Fibroblast of pulmonary artery (primary cell): ENCODE measurements at places on chromosomes 1 and 21.

DNA sequence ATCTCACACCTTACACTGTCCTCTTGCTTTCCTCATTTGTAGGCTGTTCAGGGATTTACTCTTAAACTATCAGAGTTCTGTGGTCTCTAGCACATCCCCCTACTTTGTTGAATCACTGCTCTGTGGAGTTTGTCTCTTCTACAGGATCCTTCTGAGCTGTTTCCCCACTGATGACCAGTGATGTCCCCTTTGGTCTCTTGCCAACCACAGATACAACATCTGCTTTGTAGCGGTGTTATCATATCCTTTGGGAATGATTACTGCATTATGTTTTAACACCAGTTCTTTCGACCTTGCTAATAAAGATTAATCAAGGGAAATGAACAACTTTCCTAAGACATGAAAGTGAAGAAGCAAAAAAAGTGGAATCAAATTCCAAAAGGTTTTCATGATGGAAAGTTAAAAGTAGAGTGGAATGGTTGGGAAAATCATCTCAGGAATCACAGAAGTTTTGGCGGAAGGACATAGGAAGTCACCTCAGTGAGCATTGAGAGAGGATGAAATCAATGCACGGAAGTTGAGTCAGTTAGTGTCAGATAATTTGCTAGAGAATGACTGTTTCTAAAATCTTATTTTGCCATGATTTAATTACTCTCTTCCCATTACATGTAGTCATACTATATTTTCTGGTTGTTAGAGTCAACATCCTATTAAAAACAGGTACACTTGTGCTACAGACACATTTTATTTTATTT is 11.2 kb downstream of the OR10K2 start:
- no peak for DNase-seq

DNA sequence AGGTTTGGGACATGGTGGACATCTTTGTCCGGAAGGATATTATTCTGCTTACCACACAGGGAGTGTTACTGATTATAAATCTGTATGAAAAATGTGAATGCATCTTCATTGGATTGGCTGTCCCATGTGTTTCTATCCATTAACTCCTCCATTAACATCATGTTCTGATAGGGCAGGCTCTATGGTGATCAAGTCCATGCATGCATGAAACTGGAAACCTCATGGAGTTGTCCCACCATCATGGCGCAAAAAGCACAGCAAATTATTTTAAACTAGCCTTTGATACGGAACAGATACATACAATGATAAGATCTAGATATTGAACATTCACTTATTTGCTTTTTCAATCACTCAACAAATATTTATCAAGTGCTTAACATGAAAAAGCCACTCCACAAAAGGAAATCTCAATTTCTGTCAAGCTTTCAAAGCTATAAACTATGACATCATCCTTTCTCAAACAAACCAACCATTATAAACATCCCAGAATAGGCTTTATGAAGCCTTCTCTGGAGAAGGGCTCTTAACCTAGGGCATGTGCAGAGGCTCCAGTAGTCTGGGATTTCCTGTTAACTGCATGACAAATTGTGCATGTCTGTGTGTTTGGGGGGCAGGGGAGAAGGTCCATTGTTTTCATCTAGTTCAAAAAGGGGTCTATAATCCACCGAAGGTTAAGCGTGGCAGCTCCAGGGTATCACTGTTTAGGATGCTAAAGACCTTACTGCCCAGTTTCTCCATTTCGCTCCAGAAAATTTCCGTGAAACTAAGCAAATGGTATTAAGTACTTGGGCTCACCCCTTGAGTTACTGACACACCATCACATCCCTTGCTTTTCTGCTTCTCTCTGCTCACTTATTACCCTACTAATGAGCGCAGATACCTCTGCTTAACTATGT is 46.1 kb downstream of the ADAMTS1 start:
- no peak for DNase-seq

GRCh38 chr1:177800400-177801088 is 169.3 kb downstream of the SEC16B start:
- no peak for DNase-seq

DNA sequence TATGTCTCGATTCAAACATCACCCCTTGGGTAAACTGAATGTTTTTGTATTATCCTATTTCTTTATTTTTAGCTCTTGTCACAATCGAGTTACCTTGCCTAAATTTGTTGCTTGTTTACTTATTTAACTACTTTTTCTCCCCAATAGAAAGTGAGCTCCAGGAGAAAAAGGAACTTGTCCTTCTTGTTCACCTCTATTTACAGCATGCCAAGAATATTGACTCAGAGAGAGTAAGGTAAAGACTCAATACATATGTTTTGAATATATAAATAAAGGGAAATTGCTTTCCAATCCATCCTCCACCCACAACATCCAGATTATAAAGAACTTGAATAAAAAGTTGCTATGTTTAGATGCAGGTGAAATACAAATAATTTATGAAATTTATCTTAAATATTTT is 107.3 kb upstream of the PDC start:
- no peak for DNase-seq

- DNase-seq, result no peak
Observed at GRCh38 chr21:34540206-34540605, 28.2 kb upstream of the KCNE1 start.

- DNase-seq, result no peak
Observed at GRCh38 chr1:7749126-7749525, 22.0 kb upstream of the VAMP3 start.

DNA sequence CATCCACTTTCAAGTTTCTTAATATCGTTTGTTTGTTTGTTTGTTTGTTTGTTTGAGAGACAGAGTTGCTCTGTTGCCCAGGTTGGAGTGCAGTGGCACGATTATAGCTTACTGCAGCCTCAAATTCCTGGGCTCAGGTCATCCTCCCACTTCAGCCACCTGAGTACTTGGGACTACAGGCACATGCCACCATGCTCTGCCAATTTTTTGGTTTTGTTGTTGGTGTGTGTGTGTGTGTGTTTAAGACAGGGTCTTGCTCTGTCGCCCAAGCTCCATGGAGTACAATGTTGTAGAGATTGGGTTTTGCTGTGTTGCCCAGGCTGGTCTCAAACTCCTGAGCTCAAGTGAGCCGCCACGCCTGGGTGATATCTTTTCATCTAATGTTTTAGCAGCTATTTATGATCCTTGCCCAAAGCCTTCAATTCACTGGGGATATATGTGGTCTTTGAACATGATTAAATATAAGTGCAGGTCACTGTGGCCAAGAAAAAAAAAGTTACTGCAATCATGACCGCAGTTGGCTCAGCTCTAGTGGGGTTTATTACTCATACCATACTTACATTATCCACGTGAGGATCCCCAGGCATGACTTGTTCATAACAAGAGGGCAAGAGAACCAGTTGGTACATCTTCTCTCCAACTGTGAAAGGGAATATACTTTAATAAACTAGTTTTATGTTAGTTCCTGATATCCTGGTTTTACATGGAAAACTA is 8.0 kb downstream of the RRP1B start:
- DNase-seq, result peak; percentile 61

DNA sequence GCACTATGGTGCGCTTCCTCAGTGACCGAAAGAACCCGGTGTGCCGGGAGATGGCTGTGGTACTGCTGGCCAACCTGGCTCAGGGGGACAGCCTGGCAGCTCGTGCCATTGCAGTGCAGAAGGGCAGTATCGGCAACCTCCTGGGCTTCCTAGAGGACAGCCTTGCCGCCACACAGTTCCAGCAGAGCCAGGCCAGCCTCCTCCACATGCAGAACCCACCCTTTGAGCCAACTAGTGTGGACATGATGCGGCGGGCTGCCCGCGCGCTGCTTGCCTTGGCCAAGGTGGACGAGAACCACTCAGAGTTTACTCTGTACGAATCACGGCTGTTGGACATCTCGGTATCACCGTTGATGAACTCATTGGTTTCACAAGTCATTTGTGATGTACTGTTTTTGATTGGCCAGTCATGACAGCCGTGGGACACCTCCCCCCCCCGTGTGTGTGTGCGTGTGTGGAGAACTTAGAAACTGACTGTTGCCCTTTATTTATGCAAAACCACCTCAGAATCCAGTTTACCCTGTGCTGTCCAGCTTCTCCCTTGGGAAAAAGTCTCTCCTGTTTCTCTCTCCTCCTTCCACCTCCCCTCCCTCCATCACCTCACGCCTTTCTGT is 7.3 kb upstream of the PIGV start:
- DNase-seq, result no peak

GRCh38 chr1:30447701-30448100 is 275.7 kb downstream of the MATN1 start:
- DNase-seq, result no peak

DNA sequence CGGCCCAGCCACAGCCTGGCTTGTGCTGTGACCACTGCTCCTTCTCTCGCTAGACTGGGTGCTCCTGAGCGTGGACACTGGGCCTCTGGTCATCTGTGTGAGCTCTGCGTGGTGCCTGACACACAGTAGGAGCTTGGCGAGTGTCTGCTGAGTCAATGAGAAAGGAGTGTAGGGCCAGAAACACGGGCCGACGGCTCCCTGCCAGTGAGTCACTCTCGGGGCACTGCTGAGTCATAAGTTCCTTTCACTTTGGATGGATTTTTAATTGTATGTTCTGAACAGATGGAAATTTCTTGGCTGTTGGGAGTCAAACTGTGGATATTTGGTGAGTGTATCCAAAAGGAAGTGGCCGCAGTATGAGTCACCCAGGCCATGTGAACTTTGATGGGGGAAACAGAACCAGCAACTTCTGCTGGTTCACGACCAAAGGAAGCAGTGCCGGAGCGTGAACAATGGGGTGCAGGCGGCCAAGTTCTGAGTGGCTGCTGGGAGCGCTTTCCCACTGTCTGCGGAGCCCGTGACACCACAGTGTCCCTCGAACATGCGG is 41.0 kb upstream of the COL18A1 start:
- peak; percentile 99 for DNase-seq

- DNase-seq, result no peak
Observed at GRCh38 chr1:117335376-117336086, 31.7 kb upstream of the MAN1A2 start.

DNA sequence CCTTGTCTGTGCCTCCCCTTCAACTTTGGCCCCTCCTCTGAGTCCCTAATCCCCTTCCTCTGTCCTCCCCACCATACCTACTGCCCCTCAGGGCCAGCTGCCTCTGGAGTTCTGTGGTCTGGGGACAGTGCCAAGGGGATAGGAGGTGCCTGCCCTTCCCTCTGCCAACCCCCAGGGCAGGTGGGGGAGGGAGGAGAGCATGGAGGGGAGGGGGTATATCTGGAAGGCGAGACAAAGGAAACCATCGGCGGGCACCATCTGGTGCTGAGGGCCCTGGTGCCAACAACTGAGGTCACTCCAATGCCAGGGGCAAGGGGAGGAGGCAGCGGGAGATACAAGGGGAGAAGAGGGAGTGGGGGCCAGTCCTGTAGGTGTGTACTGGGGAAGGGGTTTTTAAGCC is 9.6 kb downstream of the RAB25 start:
- no peak for DNase-seq

DNA sequence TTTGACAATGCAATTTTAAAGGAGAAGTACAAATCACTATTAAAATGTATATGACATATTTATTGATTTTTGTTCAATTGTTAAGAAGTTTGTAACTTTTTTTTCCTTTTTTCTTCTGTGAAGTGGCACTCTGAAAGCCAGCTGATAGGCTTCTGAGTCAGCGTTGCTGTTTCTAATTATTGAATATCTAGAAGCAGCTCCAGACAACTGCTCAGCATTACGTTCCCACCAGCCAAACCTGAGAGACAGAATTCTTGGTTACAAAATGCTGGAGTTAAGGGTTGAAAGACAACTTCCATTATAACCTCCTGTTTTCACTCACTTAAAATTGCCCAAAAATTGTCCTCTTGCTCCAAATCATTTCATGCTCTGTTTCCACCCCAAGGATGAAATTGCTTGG is 31.4 kb upstream of the LMX1A start:
- DNase-seq, result no peak

DNA sequence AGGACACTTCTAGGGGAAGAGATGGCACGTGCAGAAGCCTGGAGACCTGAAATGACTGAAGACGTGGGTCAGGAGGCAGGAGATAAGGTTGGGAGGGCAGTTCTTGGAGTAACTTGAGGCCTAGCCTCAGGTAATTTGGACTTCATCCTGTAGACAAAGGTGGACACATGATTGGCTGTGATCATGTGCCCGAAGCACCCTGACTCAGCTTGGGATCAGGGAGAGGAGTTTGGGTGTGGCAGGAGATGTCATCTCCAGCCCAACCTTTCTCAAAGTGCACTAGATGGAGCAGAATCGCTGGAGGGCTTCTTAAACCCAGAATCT is 1.5 kb downstream of the SLC66A1 start:
- DNase-seq, result no peak

DNA sequence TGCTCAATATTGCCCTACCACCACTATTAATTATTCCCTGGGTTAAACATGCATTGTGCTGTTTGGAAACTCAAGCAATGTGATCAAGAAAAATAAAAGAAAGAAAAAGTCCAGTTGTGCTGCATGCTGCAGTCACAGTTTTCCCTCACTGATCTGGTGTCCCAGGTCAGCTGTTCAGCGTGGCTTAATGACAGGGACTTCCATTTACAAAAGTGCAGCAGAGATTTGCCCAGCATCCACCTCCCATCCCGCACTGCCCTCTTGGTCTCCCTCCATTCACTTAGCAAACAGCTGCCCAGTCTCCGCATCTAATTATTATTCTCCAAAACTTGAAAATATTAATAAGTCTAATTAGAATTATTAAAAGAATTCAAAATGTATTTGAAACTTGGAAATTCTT is 2.0 kb upstream of the OR2T4 start:
- no peak for DNase-seq
